ENCODE measurements at places on chromosomes 4 and X. TPM values are rescaled to one million over a fixed set of nuclear protein-coding genes. Genes with fewer than 3 reads are reported as not detected.

DNA sequence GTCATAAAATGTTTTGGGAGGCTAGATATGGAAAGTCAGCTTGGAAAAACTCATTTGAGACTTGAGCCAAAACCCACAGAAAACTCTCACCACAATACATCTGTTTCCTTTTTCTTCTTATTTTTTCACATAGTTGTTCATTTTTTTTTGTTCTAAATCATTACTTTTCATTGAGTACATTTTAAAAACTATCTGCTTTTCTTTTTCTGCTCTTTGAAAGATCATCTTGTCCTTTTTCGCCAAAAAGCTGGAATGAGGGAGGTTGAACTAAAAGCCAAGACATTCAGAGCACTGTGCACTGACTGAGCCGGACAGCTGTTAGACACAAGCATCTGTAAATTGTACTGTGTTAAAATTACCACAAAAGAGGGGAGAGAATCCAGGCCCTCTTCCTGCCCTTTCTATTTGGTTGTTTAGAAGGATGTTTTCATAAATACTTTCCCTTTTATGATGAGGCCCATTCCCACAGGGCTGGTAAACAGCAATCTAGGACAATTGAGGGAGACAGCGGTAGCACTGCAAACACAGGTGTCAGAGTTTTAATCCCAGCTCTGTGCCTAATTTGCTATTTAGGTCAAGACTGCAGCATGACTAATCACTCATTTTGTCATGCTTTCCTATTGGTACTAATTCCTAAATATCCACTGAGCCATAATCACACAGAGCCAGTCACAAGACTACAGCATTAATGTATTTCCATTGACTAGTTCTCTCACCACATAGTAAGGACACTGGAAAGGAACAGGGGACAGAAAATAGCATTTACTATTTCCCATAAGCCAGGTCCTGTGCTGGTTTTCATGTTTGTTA is 7.3 kb upstream of the RNF150 start:
- DNase-seq, result no peak

Gene SLC2A9
- 7.7 TPM for total RNA-seq

DNA sequence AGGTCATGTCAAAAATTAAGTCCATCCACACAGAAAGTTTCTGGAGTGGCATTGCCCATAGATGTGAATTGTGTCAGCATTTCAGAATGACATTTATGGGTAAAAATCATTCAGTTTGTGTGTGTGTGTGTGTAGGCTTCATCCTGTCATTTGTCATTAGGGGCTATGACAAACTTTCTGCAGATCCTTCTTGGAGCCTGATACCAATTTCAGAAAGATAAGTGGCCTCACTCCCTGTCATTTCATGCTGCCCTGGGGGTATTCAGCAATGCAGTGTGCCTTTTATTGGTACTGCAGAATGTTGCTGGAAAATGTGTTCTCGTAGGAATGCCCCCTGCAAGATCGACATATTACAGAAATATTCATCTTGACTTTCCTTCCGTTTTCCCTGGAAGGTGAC is 659.7 kb downstream of the NLGN4X start:
- DNase-seq, result no peak

Gene LRP2BP
- 2.3 TPM for total RNA-seq

- DNase-seq, result peak; percentile 44
These were observed 34.4 kb upstream of the CDKL5 start for GRCh38 chrX:18390941-18391538.

- DNase-seq, result no peak
These were observed 56.2 kb downstream of the MGST2 start for GRCh38 chr4:139721789-139722188.

- DNase-seq, result no peak
These were observed 144.8 kb upstream of the SLIT2 start for GRCh38 chr4:20106921-20107320.

GRCh38 chr4:23934223-23934622 is 44.4 kb upstream of the PPARGC1A start:
- DNase-seq, result no peak

DNA sequence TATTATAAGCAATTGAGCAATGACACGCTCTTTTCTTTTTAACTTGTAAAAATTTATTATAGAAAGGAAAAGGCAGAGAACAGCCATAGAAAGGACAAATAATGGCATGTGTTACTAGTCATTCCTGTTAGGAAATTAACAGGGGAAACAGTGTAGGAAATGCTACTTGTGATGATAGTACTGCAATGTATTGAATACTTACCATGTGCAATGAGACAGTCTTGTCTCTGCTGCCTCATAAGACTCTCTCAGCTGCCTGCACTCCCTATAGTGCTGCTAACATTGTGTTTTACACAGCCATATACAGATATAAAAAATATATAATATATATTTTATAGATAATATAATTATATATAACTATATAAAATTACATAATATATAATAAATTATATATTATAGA is 62.3 kb upstream of the SHOX start:
- DNase-seq, result no peak

- peak; percentile 97 for DNase-seq
These were observed 19.7 kb upstream of the SPON2 start for GRCh38 chr4:1192091-1192492.

DNA sequence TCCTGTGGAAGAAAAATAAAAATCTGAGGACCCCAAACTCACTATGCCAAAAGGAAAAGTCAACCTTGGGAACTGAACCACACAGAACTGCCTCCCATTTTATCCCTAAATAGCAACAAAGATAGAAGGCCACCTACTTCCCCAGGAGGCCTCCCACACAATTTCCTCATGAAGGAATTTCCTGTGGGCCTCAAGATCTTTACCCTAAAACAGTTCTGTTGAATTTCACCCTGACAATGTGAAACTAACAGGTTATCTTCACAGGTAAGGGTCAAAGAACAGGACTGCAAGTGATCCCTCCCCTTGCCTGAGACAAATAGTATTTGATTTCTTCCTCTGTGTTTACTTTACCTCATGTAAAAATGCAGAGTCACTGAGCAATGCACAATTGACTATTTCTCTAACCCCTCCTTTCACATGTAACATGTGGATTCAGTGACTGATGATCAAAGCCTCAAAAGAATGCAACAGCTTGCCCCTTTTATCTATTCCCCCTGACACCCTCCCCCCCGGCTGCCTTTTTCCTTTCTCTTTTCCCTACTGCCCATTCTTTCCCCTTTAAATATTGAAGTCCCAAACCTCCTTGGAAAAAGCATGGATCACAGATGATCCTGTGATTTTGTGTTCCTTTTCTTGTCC is 33.3 kb downstream of the MEPE start:
- DNase-seq, result no peak
